Left lobe of liver (tissue), 2 donors: ENCODE measurements at places on chromosomes 2 and 18. TPM values are rescaled to one million over a fixed set of nuclear protein-coding genes. Genes with fewer than 3 reads are reported as not detected.

Gene STK16
- total RNA-seq, result 24.4 TPM

Gene KIF1A
- 1.1 TPM for total RNA-seq

Gene IDH1
- total RNA-seq, result 293 TPM

Gene TDRD15
- 0.93 TPM for total RNA-seq

Gene CCL20
- not detected for total RNA-seq

Gene COL4A3
- 0.55 TPM for total RNA-seq

Gene UGT1A7
- 4.1 TPM for total RNA-seq

- no peak for DNase-seq
These were observed 81.8 kb upstream of the RBMS1 start for GRCh38 chr2:160575368-160575767.

DNA sequence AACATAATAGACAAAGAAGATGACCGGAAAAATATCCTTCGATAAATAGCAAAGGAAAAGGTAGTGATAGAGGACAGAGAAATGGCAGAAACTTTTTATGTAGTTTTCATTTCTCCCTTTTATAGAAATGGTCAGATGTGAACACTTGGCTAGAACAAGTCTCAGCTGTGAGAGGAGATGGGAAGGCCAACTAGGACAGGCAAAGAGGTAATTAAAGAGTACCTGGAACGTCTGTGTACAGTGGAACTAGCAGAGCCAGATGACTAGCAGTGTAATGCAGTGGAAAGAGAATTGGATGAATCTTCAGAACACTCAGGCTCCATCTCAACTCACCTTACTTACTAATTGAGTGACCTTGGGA is 69.2 kb downstream of the NABP1 start:
- DNase-seq, result no peak

GRCh38 chr2:241265506-241265905 is 50.0 kb downstream of the HDLBP start:
- no peak for DNase-seq

GRCh38 chr2:239157269-239157668 is 243.6 kb downstream of the HDAC4 start:
- DNase-seq, result peak; percentile 37

DNA sequence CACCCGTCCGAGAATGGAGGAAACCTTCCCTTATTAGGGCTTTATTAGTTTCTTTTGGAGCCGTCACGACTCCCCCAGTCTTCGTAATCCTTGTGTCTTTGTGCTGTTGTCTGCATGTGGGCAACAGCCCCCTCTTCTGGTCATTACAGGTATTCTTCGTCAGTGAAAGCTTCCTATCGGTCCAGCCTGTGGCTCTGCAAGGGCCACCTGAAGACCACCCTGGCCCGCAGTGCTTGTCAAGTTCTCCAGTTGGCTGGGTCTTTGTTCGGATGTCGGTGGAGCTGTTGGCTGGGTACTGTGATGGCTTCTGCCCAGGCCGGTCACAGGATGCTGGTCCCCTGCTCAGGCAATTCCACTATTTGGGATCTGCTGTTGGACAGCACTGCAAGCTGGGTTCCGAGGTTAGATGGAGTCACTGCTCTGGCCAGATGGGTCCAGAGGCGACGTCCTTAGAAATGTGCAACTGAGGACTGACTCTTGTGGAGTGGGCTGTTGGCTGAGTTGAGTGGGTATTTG is 19.2 kb downstream of the E2F6 start:
- DNase-seq, result peak; percentile 50

GRCh38 chr18:53148123-53148522 is 808.1 kb downstream of the DCC start:
- DNase-seq, result no peak

DNA sequence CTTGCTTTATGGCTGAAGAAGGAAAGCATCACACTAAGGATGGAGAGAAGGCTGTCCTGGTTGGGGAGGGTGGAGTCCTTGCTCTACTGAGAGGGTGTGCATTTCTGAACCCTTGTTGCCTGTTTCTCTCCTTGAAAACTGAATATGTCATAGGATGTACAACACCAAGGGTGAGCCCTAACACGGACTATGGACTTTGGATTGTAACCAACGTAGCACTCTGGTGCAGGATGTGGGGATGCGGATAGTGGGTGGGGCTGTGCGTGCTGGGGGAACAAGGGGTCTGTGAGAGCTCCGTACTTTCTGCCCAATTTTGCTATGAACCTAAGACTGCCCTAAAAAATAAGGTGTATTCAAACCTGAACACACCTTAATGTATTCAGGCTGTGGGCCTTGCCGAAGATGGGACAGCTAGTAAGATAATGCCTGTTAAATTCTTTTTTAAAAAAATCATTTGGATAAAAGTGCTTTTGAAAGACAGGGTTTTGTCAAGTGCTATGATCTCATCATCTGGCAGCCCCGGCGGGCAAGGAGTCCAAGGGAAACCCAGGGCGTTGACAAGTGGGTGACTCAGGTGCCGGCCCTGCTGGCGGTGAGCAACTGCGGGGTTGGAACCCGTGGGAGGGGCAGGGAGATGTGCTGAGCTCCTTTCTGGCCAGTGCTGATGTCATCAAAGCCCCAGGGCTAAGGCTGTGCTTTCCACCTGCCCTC is 54.0 kb downstream of the GATA6 start:
- no peak for DNase-seq

DNA sequence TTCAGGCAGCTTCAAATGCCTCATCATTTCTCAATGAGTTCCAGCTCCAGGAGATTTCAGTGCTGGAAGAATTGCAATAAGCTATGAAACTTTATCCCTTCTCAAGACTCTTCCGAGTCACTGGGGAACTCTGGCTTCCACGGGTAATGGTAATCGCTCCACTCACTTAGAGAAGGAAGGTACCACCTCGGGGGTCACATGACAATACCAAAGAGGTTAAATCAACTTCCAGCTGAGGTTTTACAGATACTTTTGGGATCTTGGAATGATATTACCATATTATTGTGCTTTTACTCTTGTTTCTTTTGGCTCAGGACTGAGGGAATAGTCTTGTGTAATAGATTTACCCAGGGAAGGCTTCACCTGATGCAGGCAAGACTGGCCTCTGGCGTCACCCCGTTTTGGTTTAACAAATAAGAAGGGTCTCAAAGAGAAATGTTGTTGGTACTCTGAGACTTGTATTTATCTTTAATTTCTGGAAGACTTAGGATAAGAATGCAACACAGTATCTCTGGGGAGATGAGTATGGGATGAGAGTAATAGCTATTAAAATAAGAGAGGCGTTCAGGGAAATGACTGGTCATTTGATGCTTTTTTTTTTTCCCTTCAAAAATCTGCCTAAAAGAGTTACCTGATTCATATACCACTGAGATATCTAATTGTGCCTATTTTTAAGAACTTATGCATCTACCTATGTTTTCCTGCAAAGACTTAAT is 316.9 kb upstream of the ZEB2 start:
- DNase-seq, result no peak

GRCh38 chr2:131035112-131035825 is 58.0 kb downstream of the FAM168B start:
- DNase-seq, result no peak

DNA sequence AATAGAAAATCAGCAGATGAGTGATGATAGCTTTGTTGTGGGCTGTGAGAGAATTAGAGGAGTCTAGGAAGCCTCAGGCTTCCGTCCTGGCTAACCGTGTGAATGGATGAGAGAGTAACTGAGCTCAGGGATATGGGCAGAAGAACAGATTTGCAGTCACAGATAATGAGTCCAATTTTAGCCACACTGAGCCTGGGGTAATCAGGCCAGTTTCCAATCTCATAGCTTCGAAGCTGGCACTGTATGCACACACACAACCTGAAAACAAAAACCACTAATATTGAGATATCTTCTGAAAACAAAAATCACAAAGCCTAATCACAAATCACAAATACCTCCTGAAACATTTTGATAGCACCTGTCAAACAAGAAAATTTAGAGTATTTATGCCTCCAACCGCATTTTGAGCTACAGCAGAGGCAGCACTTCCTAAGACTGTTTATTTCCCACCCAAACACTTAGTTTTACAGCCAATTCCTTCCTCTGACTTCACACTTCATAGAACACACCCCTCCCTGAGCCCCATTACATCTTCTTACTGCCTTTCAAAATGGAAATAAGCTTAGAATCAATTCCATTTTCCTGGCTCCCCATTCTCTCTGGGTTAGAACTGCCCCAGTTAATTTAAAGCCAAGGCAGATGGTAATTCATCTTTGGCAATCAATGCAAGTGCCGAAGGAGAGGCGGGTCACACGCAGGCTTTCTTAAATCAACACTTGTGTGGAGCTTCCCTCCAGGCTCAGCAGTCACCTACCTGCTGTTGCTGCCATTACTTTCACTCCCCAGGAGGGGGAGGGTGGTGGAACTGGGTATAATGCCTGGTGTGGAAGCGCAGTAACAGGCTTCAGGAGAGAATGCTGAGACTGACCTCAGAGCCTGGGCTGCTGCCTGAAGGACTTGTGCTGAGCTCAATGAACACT is 18.9 kb downstream of the TTR start:
- no peak for DNase-seq

DNA sequence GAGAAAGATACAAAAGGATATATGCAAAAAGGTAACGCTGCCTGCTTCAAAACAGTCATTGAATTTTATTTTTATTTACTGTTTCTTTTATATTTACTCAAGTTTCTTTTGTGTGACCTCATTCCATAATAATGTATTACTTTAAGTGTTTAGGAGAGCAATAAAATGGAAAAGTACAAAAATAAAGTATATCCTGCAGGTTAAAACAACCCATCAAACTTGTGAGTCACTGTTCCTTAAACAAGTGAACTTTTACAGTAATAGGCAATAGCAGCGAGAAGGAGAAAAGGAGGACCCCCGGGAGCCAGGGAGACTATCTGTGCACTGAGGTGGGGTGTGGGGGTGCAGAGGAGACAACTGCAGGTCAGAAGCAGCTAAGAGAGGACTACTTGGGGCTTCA is 124.5 kb downstream of the EN1 start:
- no peak for DNase-seq

DNA sequence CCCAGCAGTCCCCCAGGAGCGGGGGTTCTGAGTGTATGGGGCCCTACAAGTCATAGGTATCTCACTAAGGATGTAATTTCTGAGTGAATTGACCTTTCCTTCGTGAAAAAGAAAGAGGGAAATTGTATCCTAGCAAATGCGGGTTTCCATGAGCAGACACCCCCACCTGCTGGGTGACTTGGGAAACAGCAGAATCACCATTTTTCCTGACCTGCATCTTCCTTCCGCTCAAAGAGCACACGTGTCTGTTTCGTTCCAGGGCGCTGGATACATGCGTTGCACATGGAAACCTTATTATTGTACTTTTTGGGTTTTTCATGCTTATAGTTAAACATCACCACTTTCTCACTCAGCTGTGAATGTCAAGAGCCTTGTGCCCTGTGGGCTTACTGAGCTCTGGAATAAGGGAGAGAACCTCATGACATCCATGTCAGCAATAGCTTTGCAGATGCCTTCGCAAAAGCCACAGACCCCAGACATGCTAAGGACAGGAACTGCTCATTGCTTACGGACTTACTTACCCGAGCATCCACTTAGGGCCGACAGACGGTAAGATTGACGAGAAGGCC is 132.8 kb downstream of the TPO start:
- no peak for DNase-seq

DNA sequence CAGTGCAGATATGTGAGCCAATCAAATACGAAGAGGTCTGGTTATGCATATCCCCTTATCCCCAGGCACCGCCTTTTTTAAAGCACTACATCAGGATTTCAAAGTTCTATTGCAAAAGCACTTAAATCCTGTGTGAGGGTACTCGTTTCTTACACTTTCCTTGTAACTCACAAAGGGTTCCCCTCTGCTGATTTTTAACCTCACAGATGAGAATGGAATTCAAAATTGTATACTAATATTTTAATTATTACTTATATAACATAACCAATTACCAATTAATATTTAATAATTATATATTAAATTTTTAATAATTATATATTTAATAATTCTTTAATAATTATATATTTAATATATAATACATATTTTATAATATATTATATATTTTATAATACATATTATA is 126.2 kb upstream of the MAPRE2 start:
- DNase-seq, result no peak

- DNase-seq, result no peak
These were observed 932.8 kb upstream of the POU3F3 start for GRCh38 chr2:103921161-103921560.

DNA sequence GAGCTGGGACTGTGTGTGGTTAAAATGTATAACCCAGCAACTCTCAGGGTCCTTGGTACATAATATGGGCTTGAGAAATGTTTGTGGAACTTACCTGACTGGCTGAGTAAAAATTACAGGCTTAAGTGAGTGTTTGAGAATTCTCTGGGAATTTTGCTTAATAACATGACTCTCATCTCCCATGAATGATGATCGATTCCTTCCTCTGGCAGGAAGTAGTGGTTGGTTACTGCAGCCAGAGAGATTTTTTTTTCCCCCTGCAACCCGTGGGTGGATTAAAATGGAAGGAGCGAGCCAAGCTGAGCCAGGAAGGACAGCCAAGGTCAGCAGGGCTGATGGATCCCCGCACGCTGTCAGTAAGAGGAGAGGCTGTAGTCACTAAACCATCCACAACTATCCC is 40.6 kb upstream of the RFX8 start:
- no peak for DNase-seq

DNA sequence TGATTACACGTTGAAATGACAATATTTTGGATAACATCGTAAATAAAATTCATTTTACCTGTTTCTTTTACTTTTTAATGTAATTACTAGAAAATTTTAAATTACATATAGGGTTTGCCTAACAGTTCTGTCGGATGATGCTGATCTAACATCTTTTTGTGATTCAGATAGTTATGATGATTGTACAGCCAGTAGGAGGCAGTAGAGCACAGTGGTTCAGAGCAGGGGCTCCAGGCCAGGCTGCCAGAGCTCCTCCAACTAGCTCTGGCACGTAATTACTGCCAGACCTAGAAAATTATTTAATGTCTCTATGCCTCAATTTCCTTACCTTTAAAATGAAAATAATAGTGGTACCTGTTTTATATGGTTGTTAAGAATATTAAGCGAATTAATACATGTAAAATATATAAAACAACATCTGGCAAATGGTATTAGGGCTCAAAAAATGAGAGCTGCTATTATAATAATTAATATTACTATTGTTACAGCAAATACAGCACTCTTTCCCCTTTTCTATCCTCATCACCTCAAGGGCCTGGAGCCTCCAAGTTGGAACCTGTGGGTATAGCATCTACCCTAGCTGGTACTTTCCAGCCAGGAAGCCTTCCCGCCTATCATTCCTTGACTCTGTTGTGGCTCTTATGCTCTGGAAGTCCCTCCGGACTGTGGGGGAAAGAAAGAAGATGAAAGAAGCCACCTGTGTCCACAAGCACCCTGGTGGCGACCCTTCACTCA is 47.7 kb upstream of the PLA2R1 start:
- DNase-seq, result peak; percentile 52

DNA sequence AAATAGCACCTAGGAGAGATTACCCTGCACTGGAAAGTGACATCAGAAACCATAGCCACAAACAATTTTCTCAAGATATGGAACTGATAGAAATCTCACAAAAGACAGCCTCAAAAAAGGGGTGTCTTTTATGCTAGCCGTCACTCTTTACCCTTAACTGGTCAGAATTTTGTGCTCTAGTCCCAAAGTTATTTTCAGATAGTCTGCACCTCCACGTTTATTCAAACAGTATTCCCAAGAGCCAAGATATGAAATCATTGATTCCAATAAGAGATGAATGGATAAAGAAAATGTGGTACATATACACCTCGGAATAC is 23.5 kb upstream of the PMAIP1 start:
- no peak for DNase-seq
